CD14-positive monocyte (primary cell): ENCODE measurements at places on chromosomes 2 and 18. TPM values are rescaled to one million over a fixed set of nuclear protein-coding genes. Genes with fewer than 3 reads are reported as not detected.

DNA sequence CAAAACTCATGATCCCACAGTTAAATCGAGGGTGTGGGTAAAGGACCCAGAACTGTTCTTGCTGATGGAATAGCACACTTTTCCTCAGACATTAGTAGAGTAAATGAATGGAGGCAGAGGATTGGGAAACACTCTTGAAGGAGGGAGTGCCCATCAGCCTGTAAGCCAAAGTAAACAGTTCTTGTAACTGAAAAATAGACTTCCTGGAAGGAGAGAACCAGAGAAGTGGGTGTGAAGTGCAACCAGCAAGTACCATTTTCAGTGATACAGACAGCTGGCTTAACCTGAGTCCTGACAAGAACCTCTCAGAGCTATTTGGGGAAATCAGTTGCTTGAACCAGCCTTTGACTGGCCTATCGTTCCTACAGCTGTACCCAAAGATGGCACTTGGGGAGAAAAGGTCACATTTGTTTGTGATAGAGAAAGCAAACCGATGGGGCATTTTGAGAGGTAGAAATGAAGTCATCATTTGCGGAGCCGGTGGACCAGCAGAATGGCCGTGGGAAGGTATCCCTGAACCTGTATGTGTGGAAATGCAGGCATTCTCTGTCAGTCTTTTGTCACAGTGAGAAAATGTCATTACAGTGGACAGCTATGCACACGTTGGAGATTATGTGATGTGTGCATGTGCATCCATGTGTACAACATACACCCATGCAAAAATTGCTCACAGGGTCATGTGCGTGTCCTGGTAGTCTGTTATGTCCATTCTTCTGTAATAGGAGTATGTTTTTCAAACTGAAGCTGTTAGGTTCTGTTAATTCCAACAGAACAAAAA lies 17.8 kb downstream of the CRIM1 start:
- no peaks in the 10 kb centered on the region for H3K36me3 ChIP-seq
- no peak for DNase-seq
- H3K4me3 ChIP-seq = no peak overlapping the region
- H3K4me1 ChIP-seq = no peaks in the 10 kb centered on the region
- no peaks in the 10 kb centered on the region for H3K27me3 ChIP-seq
- H3K27ac ChIP-seq = no peak overlapping the region

DNA sequence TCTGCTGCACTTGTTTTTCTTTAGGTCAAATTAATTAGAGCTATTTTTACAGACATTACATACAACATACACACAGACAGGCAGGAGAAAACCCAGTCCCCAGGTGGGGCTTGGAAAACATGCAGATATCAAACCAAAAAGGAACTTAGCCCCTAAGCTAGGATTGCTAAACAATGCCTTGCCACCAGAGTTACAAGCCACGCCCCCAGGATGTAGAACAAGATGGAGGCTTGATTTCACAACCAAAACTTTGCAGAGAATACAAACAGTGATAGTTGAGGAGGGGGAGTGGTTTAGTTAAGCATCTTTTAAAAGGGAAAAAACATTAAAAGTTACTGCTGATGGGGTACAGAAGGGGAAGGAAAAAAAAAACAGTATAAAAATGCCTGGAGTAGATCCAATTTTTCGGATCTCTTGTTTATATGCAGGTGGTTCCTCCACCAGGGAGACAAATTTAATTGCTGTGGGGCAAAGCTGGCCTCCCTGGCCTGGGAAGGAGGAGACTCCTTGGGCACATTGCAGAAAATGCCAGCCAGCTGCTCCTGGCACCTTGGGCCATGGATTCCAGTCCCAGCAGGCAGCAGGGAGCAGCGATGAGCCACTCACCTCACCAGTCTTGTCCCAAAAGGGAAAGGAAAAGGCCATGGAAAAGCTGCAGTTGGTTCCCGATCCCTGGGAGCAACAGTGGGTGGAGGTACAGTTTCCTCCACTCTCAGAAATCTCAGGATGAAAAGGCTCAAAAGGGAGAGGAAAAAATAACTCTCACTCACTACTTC lies 348.4 kb upstream of the REG3G start:
- peaks cover 10% of the 10 kb centered on the region for H3K4me1 ChIP-seq
- no peak for DNase-seq
- H3K36me3 ChIP-seq = no peaks in the 10 kb centered on the region
- no peaks in the 10 kb centered on the region for H3K27me3 ChIP-seq
- H3K27ac ChIP-seq = no peak overlapping the region

- no peaks in the 10 kb centered on the region for H3K4me1 ChIP-seq
- no peak overlapping the region for H3K4me3 ChIP-seq
Measured at GRCh38 chr2:55804535-55804934, 110.9 kb upstream of the PNPT1 start.

The UPP2 gene
- not detected for polyA plus RNA-seq

The GAL3ST2 gene
- not detected in 2 replicates for polyA plus RNA-seq

DNA sequence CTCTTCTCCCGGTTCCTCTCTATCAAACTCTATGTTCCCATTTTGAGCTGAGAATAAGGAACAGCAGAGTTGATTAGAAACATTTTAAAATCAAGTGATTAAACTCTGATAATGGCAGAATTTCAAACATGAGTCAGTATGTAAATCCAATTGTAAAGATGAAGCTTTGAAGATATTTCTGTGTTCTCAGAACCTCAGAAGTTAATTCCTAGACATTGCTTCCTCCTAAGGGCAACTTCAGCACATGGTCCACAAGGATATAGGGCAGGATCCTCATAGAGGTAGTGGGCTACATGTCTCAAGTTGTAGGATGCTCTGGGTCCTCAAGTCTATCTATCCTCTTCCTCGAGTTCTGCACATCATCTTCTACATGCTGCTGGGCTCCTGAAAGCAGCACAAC lies 46.3 kb downstream of the QPCT start:
- H3K27me3 ChIP-seq = no peaks in the 10 kb centered on the region
- H3K27ac ChIP-seq = peak overlapping the region; percentile 83
- peaks cover 55% of the 10 kb centered on the region for H3K4me1 ChIP-seq
- peak overlapping the region; percentile 2 for H3K4me3 ChIP-seq

The ELOA2 gene
- not detected for polyA plus RNA-seq

- DNase-seq = no peak
- no peaks in the 10 kb centered on the region for H3K4me1 ChIP-seq
- H3K36me3 ChIP-seq = no peaks in the 10 kb centered on the region
- H3K27me3 ChIP-seq = no peaks in the 10 kb centered on the region
- H3K4me3 ChIP-seq = no peak overlapping the region
- H3K27ac ChIP-seq = no peak overlapping the region
Measured at GRCh38 chr2:106990297-106990696, 104.3 kb upstream of the ST6GAL2 start.
